ENCODE measurements at places on chromosomes 3 and 15.

- DNase-seq, result no peak
Measured at GRCh38 chr3:140834266-140835037, 107.2 kb upstream of the SLC25A36 start.

GRCh38 chr3:40939741-40940130 is 259.6 kb upstream of the CTNNB1 start:
- no peak for DNase-seq

GRCh38 chr15:29465196-29465595 is 195.6 kb upstream of the NSMCE3 start:
- no peak for DNase-seq

GRCh38 chr15:64623347-64623996 is 151.9 kb downstream of the RBPMS2 start:
- DNase-seq, result no peak

- no peak for DNase-seq
Measured at GRCh38 chr15:91896341-91897055, 43.0 kb downstream of the SLCO3A1 start.
